ENCODE measurements at places on chromosomes 3 and 15.
A peak's percentile ranks its signal among the peaks of the same experiment; 100 is the strongest.

DNA sequence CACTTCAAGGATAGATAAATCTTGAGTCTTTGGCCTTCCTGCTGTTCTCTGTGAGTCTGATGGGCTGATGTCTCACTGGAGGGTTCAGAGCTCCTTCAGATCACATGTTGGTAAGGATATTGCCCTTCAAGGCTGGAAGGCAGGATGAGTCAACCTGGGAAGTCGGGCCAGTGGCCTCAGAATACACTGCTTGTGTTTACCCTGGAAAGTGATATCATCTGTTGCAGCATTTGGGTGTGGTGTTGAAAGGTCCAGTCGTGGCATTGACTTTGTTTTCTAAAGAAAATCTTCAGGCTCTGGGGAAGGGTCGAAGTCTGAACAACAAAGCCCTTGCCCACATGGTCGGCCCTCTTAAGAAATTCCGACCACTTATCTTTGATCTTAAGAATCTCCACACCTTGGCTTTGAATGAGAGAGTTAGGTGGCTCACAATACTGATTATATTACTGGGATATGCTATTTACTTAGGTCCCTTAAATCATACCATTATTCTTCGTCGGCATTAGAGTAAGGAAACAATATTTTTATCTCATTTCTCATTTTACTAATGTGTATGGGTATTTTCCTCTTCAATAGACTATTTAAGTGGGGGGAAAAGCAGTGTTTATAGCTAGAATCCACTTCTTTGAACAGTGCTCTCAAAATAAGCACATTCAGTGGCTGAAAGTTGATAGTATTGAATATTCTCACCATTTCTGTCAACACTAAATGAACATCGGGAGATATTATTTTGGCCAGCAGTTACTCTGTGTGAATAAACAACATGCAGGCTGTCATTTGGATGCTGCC is 303.9 kb upstream of the RASGRP1 start:
- DNase-seq, result peak; percentile 90

- DNase-seq, result no peak
These were observed 267 bp downstream of the CLDN18 start for GRCh38 chr3:138010273-138010590.

DNA sequence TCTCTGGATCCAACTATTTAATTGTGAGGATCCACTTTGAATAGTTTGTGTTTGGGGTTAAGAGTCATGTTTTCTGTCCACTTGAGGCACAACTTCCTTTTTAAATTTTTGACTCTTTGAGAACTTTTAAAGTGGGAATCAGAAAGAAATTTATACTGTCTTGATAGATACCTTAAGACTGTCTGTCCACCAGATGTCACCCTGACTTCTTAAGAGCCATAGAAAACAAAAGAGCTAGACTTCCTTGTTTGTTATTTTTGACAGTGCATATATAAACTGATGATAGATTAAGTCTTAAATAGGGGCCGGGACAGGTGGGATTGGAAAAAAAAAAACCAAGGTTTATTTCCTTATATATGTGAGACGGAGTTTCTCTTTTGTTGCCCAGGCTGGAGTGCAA is 52.1 kb upstream of the WDR72 start:
- no peak for DNase-seq

DNA sequence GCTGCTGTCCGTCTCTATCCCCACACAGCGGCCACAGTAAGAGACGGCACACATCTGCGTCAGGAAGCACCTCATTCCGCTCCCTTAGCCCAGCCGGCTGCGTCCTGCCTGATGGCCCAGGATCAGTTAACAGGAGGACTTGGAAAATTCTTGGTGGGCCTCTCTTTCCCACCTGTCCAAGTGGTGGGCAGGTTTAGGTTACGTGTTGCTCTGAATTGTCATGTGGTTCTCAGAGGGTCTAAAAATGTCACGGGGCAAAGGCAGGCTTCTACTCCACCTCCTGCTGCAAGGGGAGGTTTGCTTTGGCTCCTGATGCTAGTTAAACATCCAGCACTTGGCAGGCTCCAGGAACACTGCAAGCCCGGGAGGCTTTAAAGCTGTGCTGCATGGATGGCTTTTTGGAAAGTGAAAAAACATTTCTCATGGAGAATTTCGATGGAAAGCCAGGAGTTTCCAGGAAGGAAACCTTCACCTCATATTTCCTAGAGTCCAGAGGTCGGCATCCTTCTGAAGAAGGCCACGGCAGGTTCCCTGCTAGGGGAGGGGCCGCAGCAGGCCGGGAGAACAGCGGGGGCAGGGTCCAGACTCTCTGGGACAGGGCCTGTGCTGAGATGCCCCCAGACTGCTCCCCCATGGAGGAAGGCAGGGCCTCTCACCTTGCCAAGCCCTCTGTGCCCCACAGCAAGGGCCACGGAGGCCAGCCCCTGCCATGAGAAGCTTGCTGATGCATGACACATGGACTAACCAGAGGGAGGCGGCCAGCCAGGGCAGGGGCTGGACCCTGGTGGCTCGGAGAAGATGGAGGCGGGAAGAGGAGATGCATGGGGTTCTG is 10.8 kb downstream of the CTSH start:
- DNase-seq, result no peak

DNA sequence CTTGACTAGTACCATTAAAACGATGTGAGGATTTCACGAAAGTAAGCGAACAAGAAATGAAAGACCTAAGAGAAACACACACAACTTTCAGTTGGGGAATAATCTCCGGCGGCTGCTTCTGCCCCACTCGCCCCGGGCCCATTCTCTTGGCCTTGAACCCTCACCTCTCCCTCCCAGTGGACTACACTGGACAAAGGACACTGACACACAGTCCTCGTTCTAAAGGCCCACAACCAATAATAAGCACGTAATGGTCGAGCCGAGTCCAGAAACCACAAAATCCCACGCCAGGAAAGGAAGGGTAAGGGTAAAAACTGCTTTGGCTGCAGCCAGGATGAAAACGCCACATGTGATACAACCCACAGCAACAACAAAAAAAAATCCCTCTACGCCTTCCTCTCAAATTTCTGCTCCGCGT is 469 bp downstream of the ZNF770 start:
- no peak for DNase-seq

DNA sequence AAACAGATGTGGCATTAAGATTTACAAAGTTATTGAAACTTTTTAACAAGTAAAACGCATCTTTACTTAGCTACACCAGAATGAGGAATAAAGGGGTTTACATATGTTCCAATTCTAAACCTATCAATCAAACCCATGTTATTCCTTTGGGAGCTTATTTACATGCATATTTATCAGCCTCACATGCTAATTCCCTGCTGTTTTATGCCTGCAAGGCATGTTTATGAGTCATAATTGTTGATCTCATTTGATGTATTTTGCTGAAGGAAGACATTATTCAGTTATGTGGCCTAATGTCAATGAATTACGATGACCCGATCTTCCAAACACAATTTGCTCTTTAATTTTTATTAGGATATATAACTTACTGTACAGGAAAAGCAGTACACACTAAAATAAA is 272.9 kb downstream of the TBC1D5 start:
- DNase-seq, result no peak

- peak; percentile 43 for DNase-seq
These were observed 57.8 kb downstream of the NEK10 start for GRCh38 chr3:27311400-27311799.

GRCh38 chr3:28280781-28281180 is 39.4 kb downstream of the CMC1 start:
- no peak for DNase-seq

GRCh38 chr3:46604127-46604526 is 8.2 kb upstream of the FAM240A start:
- no peak for DNase-seq

DNA sequence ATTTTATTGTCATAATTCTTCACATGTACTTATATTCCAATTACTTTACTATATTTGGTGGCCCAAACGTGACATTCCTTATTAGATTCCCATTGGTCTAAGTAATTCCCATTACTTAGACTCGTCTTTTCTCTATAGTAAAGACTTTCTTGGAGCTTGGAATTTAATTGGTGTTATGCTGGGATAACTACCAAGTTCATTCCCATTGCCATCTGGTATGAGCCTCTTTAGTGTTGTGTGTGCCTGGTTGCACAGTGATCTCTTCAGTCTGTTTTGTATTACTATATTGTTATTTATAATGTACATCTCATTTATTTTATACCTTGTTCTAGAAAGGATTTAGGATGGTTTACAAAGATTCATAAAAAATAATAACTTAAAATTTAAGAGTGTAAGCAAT is 27.8 kb downstream of the TMEM108 start:
- DNase-seq, result no peak

GRCh38 chr3:37624276-37624675 is 237.4 kb upstream of the CTDSPL start:
- DNase-seq, result no peak

DNA sequence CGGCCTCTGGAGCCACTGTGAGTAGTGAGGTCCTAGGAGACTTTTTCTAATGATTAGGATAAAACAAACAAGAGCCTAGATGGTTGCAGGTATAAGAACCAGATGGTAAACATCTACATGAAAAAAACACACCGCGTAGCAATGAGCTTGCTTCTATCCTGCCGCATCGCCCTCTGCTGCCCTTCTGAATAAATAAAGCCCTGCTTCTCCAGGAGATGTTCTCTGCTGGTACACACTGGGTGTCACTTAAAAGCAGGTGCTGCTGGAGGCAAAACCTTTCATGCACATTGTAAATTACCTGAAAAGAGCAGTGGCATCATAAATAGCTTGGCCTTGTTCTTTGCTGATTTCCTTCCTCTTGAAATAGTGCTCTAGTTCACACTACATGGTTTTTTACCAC is 164.4 kb upstream of the TOPAZ1 start:
- no peak for DNase-seq

- no peak for DNase-seq
These were observed 6.9 kb upstream of the PCSK6 start for GRCh38 chr15:101496198-101496986.

- DNase-seq, result no peak
These were observed 8.7 kb upstream of the ST3GAL6 start for GRCh38 chr3:98754483-98754882.

DNA sequence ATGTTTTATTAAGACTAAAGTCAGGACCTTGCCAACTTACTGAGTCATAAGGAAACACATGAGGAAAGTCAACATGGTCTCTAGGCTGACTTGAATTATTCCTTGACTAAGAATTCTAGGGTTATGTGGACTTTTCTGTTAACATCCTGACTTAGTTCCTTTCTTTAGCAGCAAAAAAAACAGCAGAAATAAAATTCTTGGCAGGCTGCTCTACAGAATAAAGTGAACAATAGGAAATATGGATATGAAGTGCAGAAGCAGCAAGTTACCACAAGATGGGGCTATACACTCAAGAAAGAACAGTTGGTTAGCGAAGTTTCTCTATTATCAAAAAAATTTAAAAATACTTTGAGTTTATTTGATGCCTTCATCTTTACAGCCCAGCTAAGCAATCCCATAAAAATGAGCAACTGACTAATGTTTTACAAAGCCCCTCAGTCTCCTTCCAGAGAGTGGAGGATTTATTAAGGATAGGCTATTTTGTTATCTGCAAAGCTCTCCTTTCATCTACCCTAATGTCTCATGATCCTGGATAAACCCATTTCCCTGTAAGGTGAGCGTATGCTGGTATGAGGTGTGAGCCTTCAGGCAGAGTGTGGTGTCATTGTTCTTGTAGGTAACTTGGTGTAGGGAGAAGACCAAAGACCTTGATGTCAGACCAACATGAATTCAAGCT is 23.1 kb upstream of the MCCC1 start:
- peak; percentile 51 for DNase-seq

DNA sequence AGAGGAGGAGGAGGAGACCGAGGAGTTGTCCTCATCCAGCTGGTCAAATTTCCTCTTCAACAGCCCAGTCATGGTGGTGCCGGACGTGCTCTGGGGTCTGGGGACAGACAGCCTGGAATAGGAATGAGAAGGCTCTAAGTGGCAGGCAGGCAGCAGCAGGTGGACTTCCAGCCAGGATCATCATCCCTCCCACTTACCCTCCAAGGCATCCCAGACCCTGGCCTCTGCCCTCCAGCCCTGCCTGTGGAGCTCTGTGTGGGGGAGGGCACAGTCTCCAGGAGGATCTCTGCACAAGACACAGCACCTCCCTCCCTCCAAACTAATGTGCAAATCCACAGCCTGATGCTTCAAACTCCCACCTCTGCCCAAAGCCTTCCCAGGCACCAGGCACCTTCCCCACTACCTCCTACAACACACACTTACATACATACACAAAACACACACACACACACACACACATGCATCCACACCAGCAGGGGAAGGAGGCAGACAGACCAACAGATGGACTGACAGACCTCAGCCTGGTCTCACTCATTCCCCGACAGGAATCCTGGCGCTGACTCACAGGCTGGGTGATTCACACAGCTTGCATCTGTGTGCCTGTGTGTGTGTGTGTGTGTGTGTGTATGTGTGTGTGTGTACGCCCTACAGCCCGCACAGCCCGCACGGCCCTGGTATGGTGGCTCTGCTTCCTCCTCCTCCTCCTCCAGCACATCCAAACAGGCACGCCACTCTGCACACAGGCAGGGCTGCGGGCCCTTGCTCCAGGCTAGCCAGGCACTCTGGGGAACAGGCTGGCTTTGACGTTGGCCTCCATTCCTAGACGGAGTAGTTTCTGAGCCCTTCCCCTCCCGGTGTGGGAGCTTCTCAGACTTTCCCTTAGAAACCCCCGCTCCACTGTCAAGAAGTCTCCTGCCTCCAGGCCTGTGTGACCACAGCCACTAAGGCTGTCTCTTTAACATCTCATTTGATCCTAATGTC is 6.5 kb downstream of the CSRNP1 start:
- peak; percentile 95 for DNase-seq

DNA sequence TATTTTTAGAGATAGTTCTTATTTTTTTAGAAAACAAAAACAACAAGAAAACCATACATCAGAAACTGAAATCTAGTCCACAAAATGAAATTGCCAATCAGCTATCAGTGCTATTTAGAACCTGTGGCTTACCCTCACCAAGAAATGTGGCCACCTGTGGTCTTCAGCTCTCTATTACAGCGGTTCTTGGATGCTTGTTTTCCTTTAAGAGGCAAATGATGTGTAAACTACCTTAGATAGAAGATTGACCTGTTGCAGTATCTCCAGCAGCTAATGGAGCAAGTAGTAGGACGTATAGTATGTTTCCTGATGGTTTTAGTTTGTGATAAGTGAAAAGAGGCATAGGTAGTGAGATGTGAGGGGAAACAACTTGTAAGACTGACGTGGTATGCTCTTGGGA is 21.2 kb downstream of the TFG start:
- no peak for DNase-seq

- no peak for DNase-seq
These were observed 38.3 kb upstream of the TRA2B start for GRCh38 chr3:185976100-185976499.

DNA sequence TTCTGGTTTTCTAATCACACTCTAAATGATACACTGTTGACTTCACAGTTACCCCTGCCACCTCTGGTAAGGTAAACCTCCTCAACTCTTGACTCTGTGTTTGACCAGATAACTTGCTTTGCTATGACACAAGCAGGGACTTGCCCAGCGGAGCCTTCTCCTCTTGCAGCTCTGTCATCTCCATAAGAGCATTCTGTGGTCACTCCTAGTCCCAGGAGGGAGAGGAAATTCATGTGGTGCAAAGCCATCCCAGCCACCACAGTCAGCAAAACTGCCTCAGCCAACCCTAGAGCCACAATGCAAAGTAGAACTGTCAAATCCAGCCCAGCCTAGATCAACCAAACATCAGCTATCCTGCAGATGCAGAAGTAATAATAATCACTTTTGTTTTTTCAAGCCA is 144.7 kb upstream of the GADL1 start:
- no peak for DNase-seq

GRCh38 chr3:183085634-183086390 is 13.5 kb downstream of the MCCC1 start:
- DNase-seq, result no peak

GRCh38 chr3:111936967-111937366 is 41.9 kb upstream of the ABHD10 start:
- DNase-seq, result no peak
